Dermis microvascular lymphatic vessel endothelial cell (primary cell): ENCODE measurements at places on chromosomes 5 and 9.

DNA sequence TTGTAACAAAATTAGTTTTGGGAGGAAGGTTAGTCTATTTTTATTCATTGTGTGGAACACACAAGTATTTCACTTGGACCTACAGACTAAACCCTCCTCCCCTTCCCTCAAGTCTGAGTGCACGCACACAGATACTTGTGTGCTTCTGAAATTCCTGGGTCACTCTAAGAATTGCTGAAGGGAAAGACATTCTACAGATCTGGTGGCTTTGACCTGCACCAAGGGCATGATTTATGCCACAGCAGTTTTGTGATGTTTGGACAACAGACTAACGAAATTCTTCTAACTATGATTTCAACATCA lies 150.5 kb downstream of the ARL15 start:
- no peak for DNase-seq

DNA sequence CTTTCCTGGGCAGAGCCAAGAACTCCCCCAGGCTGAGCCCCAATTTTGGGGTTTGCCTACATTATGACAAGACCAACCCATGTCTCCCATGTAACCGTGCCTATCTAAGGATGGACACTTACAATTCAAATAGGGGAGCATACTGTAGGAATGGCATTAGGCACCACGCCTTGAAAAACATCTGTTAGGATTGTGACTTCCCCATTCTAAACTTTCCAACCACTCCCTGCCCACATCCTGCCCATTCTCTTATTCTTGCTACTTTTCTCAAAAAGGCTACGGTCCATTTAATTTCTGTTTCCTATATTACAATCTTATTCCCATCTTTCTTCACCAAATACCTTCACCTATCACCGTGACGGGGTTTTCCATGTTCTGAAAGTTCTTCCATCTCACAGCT lies 99.2 kb downstream of the LPAR1 start:
- DNase-seq, result no peak

DNA sequence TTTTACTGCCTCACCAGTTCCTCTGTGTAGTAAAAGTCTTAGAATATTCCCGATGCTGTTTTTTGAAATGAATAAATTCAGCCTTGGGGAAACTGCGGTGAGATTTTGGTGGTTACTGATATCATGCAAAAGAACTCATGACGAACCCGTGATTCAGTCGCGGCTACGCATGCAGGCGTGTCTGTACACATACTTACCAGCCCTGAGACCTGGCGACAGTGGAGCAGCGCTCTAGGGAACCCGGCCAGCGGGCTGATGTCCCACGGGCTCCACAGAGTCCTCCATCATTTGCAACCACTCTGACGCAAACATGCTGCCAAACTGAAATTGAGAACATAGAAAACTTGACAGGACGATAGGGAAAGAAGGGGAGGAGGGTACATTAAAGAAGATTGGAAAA lies 315.6 kb upstream of the DAB2 start:
- no peak for DNase-seq

DNA sequence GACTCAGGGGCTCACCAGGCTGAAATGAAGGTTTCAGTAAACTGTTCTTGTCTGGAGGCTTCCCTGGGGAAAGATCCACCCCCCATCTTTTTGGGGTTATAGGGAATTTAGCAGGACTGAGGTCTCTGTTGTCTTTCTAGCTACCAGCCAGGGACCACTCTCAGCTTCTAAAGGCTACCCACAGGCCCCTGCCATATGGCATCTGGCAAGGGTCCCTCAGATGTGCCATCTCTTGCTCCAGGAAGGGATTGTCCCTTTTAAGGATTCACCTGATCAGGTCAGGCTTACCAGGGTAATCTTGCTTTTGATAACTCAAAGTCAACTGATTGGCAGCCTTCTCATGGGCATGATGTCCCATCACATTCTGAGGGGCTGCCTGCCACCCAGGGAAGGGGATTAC lies 65.0 kb downstream of the NSUN2 start:
- DNase-seq, result no peak

GRCh38 chr5:79269733-79270166 lies 33.8 kb downstream of the JMY start:
- no peak for DNase-seq
